ENCODE measurements at places on chromosomes 12 and 14.

- H3K27me3 ChIP-seq, result no peaks in the 10 kb centered on the region
- H3K4me1 ChIP-seq, result no peaks in the 10 kb centered on the region
- no peaks in the 10 kb centered on the region for H3K36me3 ChIP-seq
- no peak overlapping the region for H3K4me3 ChIP-seq
- DNase-seq, result no peak
Measured at GRCh38 chr12:3964439-3964838, 91.2 kb upstream of the PARP11 start.

DNA sequence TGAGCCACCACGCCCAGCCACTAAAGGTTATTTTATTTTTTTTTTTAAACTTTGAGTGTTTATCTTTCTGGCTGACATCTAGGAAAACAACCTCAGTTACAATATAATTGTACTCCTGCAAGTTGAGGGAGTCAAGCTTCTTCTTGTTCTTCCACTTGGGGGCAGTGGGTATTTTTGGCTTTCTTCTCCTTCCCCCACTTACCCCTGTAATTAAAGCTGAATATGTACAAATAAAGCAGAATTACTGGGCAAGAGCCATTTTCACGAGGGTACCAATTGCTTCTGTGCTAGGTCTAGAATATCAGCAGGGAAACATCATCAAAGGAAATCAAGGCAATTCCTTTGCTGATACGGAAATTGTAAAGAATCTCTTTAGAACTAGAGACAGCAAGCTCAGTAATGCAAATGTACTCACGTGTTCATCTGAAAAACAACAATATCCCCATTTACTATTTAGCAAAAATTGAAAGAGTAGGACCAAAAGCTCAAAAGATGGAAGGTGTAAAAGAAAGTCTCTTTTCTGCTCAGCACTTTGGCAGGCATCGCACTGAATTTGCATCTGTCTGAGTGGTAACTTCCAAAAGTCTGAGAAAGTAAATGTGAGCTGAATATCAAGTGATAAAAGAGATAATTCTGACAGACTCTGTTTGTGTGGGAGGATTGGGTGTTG is 72.8 kb downstream of the TAOK3 start:
- no peak overlapping the region for H3K4me3 ChIP-seq
- H3K4me1 ChIP-seq, result peaks cover 5% of the 10 kb centered on the region
- H3K27me3 ChIP-seq, result no peaks in the 10 kb centered on the region
- no peak for DNase-seq

- DNase-seq, result peak; percentile 43
- H3K36me3 ChIP-seq, result peaks cover 5% of the 10 kb centered on the region
- H3K4me1 ChIP-seq, result peaks cover 3% of the 10 kb centered on the region
Measured at GRCh38 chr12:123242116-123242904, 9.1 kb downstream of the MTRFR start.

- DNase-seq, result no peak
- H3K27ac ChIP-seq, result peak overlapping the region; percentile 9
- H3K36me3 ChIP-seq, result peaks cover 61% of the 10 kb centered on the region
- no peak overlapping the region for H3K4me3 ChIP-seq
- H3K27me3 ChIP-seq, result no peaks in the 10 kb centered on the region
- no peaks in the 10 kb centered on the region for H3K4me1 ChIP-seq
Measured at GRCh38 chr12:108677381-108677780, 43.7 kb upstream of the SELPLG start.

- no peaks in the 10 kb centered on the region for H3K27me3 ChIP-seq
Measured at GRCh38 chr12:5272018-5272785, 159.7 kb upstream of the NTF3 start.

DNA sequence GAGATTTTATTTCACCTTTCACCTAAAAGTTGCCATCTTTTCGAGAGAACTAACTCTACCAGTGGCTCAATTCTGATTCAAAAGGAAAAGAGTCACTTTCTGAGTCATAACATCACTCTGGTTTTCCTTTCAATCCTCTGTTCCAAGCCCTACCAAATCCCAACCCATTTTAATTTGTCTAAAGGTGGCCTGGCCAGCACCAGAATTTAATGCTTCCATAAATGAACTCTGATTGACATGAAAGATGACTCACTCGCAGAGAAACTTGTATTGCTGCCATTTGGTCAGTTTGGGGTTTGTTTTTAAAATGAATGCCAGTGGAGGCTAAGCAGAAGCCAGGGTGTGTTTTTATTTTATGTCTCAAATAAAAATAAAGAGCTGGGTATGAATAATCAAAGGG is 117.4 kb upstream of the SOX5 start:
- H3K27ac ChIP-seq, result peak overlapping the region; percentile 29
- H3K36me3 ChIP-seq, result no peaks in the 10 kb centered on the region
- no peak overlapping the region for H3K4me3 ChIP-seq
- H3K27me3 ChIP-seq, result no peaks in the 10 kb centered on the region

- no peaks in the 10 kb centered on the region for H3K4me1 ChIP-seq
- peaks cover 61% of the 10 kb centered on the region for H3K36me3 ChIP-seq
- H3K27ac ChIP-seq, result no peak overlapping the region
- H3K4me3 ChIP-seq, result no peak overlapping the region
Measured at GRCh38 chr12:105057174-105057573, 27.1 kb downstream of the ALDH1L2 start.

DNA sequence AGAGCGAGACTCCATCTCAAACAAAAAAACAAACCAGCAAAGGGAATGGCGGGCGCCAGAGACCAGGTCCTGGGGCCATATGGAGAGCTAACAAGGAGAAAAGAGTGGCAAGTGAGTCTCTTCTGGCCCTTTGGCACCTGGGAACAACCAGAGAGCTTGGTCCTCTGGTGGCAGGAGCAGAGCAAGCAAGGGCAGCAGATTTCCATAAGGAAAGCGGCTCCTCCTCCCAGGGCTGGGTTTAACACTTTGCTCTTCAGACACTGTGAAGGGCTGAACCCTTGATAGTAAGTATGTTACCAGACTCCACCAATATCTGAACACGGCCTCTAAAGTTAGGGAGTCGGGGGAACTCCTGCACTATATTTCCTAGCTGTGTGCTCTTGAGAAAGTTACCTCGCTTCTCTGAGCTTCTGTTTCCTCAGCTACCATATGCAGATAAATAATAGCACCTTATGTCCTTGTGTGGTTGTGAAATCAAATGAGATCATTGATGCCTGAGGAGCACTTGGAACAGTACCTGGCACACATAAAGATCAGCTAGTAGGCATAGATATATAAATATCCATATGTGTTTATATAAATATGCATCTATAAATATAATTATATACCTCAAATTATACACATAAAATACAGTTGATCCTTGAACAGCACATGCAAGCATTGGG is 33.4 kb upstream of the PLEKHG6 start:
- H3K27ac ChIP-seq, result no peak overlapping the region
- no peaks in the 10 kb centered on the region for H3K36me3 ChIP-seq
- H3K4me1 ChIP-seq, result peaks cover 31% of the 10 kb centered on the region
- H3K4me3 ChIP-seq, result no peak overlapping the region
- peaks cover 9% of the 10 kb centered on the region for H3K27me3 ChIP-seq
